ENCODE measurements at places on chromosomes 1 and 21. TPM values are rescaled to one million over a fixed set of nuclear protein-coding genes. Genes with fewer than 3 reads are reported as not detected.

DNA sequence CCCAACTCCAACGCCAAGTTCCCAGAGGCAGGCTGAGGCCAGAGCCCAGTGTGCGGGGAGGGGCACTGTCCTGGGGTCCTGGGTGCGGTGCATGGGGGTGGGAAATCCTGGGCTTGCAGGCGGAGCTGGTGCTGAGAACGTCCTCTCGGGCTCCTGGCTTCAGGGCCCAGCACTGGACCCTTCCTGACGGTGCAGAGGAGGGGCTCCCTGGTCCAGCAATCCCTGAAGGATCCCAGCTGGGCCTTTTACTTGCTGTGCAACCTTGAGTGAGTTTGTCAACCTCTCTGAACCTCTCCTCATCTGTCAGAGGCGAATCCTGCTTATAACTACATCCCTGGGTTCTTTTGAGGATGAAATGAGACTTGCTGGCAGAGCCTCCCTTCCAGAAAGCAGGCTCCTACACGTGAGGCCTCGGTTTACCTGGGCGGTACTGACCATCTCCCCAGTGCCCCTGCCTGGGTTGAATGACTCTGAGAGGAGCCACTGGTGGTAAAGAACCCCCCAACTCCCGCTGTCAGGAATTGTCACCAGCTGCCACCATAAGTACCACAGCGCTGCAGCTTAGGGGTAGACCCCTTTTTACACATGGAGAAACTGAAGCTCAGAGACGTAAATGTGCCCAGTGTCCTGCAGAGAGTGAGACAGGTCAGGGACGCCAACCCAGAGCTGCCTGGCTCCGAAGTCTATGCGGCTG, 77.3 kb downstream of the DHRS3 start:
- no peak overlapping the region for H3K27ac ChIP-seq
- peaks cover 17% of the 10 kb centered on the region for H3K36me3 ChIP-seq
- no peak for DNase-seq
- peaks cover 7% of the 10 kb centered on the region for H3K4me1 ChIP-seq

- H3K27me3 ChIP-seq: no peaks in the 10 kb centered on the region
- H3K4me1 ChIP-seq: peaks cover 12% of the 10 kb centered on the region
- no peak overlapping the region for H3K4me3 ChIP-seq
- DNase-seq: no peak
Observed at GRCh38 chr1:156458181-156458503, 42.4 kb downstream of the MEF2D start.

GRCh38 chr1:55767171-55767570, 552.0 kb upstream of the USP24 start:
- peaks cover 4% of the 10 kb centered on the region for H3K27me3 ChIP-seq
- H3K27ac ChIP-seq: no peak overlapping the region
- H3K4me3 ChIP-seq: no peak overlapping the region

DNA sequence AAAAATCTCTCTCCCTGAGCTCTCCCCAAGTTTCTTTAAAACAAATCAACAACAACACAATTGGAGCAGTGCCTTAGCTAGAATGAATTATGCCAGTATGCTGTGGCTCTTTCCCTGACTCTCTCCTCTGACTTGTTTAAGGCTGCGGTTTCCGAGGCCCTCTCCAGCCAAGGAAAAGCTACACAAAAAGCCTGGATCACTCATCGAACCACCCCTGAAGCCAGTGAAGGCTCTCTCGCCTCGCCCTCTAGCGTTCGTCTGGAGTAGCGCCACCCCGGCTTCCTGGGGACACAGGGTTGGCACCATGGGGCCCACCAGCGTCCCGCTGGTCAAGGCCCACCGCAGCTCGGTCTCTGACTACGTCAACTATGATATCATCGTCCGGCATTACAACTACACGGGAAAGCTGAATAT, 1.9 kb downstream of the S1PR1 start:
- H3K4me3 ChIP-seq: peak overlapping the region; percentile 92
- H3K27me3 ChIP-seq: no peaks in the 10 kb centered on the region
- peak overlapping the region; percentile 85 for H3K27ac ChIP-seq
- H3K36me3 ChIP-seq: peaks cover 27% of the 10 kb centered on the region
- H3K4me1 ChIP-seq: peaks cover 64% of the 10 kb centered on the region
- peak; percentile 92 for DNase-seq

DNA sequence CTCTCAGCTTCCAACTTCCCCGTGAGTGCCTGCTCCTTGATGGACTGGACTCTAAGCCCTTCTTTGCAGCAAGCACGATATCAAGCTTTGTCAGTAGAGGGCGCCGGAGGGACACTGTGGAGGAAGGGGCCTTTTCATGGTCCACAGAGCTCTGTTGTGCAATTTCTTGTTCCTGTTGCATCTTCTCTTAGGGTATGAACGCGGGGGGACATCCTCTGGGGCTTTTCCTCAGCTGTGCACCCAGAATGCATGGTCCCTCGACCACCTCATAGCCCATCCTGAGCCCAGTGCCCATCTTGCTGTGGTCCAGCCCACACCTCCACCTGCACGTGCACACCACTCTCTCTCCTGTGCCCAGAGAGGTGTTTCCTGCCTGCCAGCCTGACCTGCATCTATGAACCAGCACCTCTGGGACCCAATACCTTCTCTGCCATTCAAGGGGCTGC, 556.8 kb downstream of the PTPRU start:
- H3K27ac ChIP-seq: peak overlapping the region; percentile 12
- H3K36me3 ChIP-seq: no peaks in the 10 kb centered on the region
- H3K4me3 ChIP-seq: no peak overlapping the region
- DNase-seq: peak; percentile 88
- peaks cover 12% of the 10 kb centered on the region for H3K27me3 ChIP-seq

DNA sequence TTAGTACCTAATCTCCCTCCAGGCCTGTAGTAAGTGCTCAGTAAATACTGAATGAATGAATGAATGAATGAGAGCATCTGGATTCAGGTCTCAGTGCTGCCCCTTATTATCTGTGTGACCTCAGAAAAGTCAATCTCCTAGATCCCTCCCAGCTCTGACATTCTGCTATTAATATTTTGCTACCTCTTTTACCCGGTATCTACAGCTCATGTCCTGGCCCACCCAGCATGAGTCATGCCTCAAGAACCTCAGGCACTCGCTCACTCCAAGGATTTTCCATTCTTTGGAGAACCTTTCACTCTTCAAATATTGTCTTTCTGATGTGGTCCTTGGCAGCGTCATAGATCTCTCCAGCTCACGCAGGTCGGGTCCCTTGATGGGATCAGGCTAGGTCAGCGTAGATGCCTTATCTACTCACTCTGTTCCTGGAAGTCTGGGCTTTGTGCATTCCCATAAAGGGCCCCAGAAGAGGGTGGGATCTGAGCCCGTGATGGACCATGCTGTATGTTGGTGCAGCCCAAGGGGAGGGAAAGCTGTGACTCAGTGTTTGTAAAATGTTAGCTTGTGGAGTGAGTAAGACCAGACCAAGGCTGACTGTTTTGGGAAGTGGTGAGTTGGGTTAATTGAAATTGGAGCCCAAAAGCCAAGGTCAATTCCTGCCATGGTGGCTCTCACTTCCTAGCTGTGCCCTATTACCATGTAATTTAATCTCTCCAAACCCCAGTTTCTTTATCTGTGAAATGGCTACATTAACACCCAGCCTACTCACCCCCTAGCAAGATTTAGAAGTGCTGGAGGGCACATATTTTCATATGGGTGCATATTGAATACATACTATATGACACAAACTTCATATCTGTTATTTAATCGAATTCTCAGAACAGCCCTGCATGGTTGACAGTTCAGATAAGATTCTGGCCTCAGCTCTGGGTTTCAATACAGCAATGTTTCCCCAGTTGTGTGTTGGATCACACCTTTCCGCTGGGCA, 214.1 kb upstream of the USP24 start:
- H3K4me3 ChIP-seq: no peak overlapping the region
- peaks cover 64% of the 10 kb centered on the region for H3K27me3 ChIP-seq
- DNase-seq: no peak
- no peaks in the 10 kb centered on the region for H3K4me1 ChIP-seq

DNA sequence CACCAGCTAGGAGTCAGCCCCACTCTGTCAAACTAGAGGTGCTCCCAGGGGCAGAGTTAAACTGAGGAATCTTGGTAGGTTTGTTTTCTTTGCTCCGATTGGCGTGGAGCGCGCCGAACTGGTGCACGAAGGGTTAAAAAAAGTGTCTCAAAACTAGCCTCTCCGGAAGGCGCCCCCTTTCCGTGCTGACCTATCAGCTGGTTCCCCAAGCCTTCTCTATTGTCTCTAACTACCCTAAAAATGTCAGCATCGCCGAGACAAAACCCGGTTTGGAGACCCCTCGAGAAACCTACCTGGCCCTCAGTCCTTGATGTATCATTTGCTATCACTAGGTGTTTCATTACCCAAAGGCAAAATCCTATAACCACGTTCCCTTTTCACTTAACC, 2.2 kb downstream of the TGFB2 start:
- H3K27ac ChIP-seq: no peak overlapping the region
- no peaks in the 10 kb centered on the region for H3K36me3 ChIP-seq

- H3K4me1 ChIP-seq: peaks cover 31% of the 10 kb centered on the region
- DNase-seq: no peak
- H3K36me3 ChIP-seq: peaks cover 17% of the 10 kb centered on the region
Observed at GRCh38 chr21:14557413-14557812, 11.3 kb upstream of the SAMSN1 start.

DNA sequence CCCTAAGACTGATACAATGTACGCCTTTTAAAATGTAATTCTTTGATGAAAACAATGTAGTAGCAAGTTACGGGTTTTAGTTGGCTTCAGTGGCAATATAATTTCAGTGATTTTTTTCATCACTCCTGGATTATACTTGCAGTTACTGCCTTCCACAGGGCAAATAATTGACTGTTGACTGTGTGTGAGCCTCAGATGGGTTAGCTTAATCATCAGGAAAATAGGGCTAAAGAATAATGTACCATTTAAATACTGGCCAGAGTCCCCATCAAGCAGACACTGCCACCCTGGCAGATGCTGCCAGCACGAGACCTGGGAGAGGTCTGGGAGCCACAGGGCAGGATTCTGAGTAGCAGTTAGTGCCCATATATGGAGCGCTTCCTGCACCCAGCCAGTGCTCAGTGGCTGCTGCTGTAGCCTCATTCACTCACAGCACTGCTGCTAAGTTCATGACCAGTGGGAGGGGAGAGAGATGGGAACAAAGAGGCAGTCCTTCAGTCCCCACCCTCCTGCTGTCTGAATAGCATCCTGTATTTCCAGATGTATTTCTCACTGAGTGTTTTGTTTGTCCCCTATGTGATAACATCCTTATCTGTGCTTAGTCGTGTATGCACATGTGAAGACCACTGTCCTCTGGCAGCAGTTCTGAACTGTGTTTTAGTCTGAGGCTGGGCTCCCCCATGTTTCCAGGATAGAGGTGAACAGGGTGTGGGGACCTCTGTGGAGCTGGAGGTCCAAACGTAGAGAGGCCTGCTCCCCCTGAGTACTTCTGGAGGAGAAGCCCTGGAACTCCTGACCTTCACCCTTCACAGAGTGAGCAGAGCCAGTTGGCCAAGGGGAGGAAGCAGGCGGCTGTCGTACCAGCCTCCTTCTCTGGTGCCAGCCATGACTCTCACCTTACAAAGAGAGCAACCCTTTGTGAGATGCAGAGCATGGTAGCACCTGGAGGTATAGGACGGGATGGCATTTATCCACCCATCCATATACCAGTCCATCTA, 80.4 kb downstream of the ADARB1 start:
- no peaks in the 10 kb centered on the region for H3K27me3 ChIP-seq
- no peak overlapping the region for H3K4me3 ChIP-seq
- DNase-seq: no peak
- no peak overlapping the region for H3K27ac ChIP-seq
- H3K36me3 ChIP-seq: no peaks in the 10 kb centered on the region

- DNase-seq: peak; percentile 82
- H3K36me3 ChIP-seq: no peaks in the 10 kb centered on the region
- H3K27ac ChIP-seq: no peak overlapping the region
- no peaks in the 10 kb centered on the region for H3K4me1 ChIP-seq
Observed at GRCh38 chr1:44594871-44595735, 79.2 kb downstream of the TMEM53 start.

DNA sequence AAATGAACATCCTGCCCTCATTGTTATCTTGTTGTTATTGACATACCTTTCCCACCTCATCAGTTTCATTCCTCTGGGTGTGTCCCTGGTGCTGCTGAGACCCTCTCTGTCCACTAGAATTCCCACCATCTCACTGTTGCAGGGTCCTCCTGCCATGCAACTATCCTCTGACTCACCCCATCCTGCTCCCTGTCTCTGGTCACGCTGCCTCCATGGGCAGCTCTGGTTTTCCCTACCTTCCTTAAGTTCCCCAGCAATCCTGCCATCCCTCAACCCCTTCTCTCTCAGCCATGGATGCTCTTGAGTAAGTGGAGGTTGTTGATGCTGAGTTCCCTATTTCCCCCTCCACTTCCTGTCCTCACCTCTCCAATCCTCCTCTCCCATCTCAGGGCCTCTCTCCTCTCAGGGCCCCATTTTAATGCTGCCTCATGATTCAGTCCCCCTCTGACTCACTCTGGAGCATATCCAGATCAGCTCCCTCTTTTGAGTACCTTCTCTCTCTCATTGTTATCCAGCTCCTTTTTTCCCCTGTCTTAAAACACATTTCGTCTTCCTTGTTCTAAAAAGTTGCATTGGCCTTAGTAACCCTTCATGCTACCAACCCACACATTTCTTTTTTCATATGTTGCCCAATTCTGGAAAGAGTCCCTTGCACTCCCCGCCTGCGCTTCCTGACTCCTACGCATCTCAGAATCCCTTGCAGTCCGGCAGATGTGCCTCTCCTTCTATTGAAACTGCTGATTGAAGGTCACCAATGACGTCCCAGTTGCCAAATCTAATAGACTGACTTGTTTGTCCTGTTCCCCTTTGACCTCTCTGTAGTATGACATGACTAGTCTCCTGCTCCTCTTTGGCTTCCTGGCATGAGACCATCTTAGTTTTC, 92.0 kb downstream of the CNIH3 start:
- no peaks in the 10 kb centered on the region for H3K4me1 ChIP-seq
- no peak overlapping the region for H3K27ac ChIP-seq
- H3K4me3 ChIP-seq: no peak overlapping the region
- H3K27me3 ChIP-seq: peaks cover 11% of the 10 kb centered on the region
- DNase-seq: no peak

GRCh38 chr1:75643460-75643859, 32.5 kb upstream of the SLC44A5 start:
- no peak overlapping the region for H3K27ac ChIP-seq
- H3K27me3 ChIP-seq: peaks cover 2% of the 10 kb centered on the region
- H3K36me3 ChIP-seq: no peaks in the 10 kb centered on the region
- no peaks in the 10 kb centered on the region for H3K4me1 ChIP-seq
- H3K4me3 ChIP-seq: no peak overlapping the region

DNA sequence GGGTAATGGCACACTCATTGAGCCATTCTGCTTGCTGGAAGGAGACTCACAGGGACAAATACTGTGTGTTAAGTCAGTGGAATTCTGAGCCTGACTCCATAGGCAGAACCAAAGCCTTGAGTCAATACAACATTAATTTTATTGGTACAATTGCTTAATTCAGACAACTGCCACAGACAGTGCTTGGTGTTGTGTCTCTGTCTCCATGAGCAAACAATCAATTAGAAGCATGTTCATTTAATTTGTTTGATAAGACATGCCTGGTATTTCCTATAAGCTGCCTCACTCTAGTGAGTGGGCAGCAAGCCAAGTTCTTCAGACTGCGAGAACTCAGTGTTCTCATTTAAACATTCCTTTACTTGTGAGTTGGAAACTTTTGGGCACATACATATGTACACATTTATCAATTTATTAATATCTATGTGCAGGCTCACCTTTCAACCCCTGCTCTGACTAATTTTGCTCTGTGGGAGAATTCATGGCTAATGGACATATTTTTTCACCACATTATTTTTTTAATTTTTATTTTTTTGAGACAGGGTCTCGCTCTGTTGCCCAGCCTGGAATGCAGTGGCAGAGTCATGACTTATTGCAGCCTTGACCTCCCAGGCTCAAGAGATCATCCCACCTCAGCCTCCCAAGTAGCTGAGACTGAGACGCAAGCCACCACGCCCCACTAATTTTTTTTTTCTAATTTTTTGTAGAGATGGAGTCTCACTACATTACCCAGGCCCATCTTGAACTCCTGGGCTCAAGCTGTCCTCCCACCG, 4.5 kb upstream of the SRSF10 start:
- H3K4me1 ChIP-seq: peaks cover 9% of the 10 kb centered on the region
- H3K27ac ChIP-seq: no peak overlapping the region
- H3K36me3 ChIP-seq: peaks cover 2% of the 10 kb centered on the region
- no peaks in the 10 kb centered on the region for H3K27me3 ChIP-seq

The SYTL1 gene
- total RNA-seq: 24.2 TPM

The RGS5 gene
- 0.95 TPM for total RNA-seq
